ENCODE measurements at places on chromosomes 6 and 20.
A peak's percentile ranks its signal among the peaks of the same experiment; 100 is the strongest.

GRCh38 chr20:10721137-10721896 lies 47.5 kb upstream of the JAG1 start:
- DNase-seq, result no peak

GRCh38 chr6:45169815-45170214 lies 158.3 kb upstream of the RUNX2 start:
- DNase-seq, result no peak

GRCh38 chr20:49323622-49324238 lies 45.9 kb upstream of the ZNFX1 start:
- peak; percentile 90 for DNase-seq

DNA sequence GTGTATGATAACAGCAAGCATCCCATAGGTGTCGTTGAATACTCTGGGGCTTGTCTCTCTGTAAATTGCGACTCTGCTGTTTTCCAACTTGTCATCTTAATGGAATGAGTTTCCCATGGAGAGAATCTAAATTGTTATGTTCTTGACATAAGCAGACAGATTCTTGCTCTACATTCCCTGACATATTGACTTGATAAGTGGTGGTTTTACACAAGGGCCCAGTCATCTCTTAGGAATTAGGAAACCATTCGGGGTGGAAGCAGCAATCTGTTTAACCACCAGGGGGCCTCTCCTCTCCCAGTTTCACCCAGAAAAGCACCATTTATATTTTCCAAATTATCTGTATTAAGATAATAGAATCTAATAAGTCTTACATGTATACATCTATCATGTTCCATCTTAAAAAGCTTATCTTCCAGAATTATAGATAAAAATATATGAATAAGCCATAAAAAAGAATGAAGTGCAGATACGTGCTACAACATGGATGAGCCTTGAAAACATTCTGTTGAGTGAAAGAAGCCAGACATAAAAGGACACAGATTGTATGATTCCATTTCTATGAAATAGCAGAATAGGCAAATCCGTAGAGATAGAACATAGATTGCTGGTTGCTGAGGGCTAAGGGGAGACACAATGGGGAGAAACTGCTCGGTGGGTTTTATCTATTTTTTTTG lies 23.1 kb upstream of the MROH8 start:
- DNase-seq, result peak; percentile 72

DNA sequence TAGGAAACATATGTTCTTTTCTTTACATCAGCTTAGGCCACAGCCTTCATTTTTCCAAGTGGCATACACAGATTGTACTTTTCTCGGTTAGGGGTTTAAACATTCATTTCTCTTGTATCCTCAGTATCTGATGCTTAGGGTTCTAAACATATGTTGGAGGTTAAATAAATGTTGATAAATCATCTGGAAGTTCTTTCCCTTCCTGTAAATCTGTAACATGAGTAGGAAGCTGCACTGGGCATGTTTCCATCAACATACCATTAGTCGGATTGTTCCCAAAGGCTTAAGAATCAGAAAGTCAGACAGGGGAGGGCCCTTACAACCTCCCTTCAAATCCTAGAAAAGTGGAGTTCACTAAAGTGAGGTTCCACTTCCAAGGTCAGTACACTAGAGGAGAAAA lies 54.8 kb upstream of the BCLAF1 start:
- DNase-seq, result no peak

DNA sequence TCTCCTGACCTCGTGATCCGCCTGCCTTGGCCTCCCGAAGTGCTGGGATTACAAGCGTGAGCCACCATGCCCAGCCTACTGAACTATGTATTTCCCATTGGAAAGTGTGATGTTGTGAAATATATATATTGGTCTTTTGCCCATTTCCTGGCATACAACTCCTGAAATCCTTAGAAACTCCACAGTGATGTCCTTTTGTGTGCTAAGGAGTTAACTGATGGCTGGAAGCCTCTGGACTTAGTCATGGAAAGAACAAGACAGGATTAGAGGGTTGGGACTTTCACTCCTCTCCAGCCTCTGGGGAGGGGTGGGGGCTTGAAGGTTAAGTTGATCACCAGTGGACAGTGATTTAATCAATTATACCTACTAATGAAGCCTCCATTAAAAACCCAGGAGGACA lies 7.1 kb downstream of the PANK2 start:
- no peak for DNase-seq

- DNase-seq, result no peak
These were observed 102.9 kb downstream of the SLX4IP start for GRCh38 chr20:10537850-10538480.

DNA sequence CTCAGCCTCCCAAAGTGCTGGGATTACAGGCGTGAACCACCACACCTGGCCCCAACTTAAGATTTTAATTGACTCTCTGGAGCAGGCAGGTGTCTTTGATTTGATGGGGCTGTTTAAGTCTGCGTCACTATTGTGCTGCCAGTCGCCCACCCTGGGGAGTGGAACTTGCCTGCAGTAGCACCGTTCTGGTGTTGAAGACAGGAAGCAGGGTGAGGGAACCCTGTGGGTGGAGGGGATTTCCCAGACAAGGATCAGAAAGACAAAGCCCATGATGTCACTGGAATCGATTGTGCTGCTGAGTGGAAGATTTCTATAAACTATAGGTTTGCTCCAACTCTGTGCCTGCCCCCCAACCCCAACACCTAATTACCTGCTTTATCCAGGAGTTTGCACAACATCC lies 11.0 kb downstream of the ALDH8A1 start:
- no peak for DNase-seq

GRCh38 chr20:20752712-20753111 lies 40.3 kb upstream of the RALGAPA2 start:
- DNase-seq, result no peak

GRCh38 chr6:3584606-3585005 lies 127.8 kb upstream of the SLC22A23 start:
- DNase-seq, result no peak

- DNase-seq, result no peak
These were observed 80.4 kb upstream of the RIPOR2 start for GRCh38 chr6:25016014-25016720.

DNA sequence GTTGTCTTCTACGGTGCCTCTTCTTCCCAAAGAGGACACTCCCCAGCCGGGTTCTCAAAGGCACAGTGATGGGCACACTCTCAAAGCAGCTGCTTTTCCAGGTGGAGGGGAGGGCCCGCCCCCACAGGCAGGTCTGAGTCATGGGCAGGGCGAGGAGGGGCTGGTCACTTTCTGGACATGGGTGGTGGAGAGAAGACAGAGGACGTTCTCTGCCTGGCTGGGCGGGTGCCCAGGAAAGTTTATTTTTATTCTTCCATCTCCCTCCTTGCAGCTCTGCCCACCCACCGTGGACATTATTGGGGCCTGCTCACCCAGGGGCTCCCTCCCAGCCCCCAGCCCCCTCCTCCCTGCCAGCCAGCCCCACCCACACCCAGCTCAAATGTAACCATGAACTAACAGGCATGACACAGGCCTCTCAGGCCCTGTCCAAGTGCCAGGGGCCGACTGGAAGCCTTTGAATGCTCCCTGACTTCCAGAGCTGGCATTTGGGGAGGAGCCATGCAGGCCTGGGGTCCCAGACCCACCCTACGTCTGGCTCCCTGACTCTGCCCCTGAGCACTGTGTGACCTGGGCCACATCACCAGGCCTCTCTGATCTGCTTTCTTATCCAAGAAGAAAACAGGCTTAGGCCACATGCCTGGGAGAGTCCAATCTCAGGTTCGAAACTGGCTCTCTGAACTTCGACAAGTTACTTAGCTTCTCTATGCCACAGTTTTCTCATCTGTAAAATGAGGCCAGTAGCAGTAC lies 8.0 kb downstream of the TGM2 start:
- no peak for DNase-seq

- no peak for DNase-seq
These were observed 82.8 kb downstream of the SLC23A2 start for GRCh38 chr20:4918473-4918872.

GRCh38 chr20:23021541-23021940 lies 13.6 kb upstream of the SSTR4 start:
- peak; percentile 39 for DNase-seq

DNA sequence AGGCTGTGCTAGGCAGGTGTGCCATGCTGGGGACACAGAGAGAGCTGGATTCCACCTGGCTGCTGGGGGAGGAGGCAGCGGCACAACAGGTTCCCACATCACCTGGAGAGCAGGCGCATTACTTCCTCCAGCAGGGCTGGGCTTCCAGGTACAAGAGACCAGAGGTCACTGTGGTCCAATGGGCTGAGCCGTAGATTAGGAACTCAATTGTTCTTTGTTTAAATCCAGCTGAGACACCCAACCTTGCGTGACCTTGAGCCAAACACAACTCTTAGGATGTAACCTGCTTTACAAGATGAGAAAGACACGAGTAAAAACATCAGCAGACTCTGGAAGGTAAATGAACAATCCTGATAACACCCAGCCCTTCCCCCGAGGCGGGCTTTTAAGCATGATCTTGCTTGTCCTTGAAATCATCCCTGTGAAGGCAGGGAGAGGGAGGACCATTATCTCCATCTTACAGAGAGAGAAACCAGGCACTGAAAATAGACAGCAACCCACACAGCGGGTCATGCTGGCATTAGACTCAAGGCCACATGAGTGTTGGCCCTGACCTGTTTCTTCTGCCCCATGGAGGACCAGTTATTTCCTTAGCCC lies 216.5 kb upstream of the RREB1 start:
- no peak for DNase-seq

GRCh38 chr6:156598855-156599180 lies 178.4 kb upstream of the ARID1B start:
- DNase-seq, result peak; percentile 40

DNA sequence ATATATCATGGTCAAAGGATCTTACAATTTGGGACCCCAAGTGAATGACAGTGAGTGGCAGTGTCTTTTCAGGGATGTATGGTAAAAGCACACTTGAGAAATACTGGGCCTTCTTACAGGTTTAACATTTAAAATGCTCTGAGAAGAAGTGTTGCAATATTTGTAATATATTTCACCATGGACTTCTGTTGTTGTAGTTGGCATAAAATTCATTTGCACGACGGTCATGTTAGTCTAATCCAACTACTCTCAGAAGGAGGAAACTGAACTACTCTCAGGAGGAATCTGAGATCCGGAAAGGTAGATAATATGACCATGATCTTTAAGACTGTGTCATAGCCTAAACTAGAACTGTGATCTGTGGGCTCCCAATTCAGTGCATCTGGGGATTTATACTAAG lies 700.1 kb downstream of the HDGFL1 start:
- peak; percentile 2 for DNase-seq

DNA sequence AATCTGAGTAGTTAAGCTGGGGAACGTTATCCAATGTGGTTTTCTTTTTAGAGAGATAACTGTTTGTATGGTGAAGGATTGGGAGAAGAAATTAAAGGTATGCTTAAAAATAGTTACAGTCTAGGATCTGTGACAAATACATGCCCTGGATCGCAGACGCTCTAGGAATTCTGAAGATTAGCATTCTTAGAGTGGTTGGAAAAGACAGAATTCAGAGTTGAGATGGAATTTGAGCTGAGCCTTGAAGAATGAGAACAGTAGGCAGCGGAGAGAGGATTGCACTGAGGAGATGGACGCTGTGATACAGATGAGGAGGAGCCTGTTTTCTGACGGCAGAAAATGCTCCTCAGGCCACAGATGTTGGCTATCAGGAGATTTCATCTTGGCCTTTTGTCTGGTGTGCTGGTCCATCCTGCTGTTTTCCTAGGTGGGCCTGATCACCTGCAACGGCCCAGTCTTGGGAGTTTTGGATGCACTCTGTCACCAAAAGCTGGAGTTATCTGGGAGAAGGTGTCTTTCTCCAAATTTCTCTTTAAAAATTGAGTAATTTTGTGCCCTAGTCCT lies 48.3 kb upstream of the KIF25 start:
- DNase-seq, result no peak

DNA sequence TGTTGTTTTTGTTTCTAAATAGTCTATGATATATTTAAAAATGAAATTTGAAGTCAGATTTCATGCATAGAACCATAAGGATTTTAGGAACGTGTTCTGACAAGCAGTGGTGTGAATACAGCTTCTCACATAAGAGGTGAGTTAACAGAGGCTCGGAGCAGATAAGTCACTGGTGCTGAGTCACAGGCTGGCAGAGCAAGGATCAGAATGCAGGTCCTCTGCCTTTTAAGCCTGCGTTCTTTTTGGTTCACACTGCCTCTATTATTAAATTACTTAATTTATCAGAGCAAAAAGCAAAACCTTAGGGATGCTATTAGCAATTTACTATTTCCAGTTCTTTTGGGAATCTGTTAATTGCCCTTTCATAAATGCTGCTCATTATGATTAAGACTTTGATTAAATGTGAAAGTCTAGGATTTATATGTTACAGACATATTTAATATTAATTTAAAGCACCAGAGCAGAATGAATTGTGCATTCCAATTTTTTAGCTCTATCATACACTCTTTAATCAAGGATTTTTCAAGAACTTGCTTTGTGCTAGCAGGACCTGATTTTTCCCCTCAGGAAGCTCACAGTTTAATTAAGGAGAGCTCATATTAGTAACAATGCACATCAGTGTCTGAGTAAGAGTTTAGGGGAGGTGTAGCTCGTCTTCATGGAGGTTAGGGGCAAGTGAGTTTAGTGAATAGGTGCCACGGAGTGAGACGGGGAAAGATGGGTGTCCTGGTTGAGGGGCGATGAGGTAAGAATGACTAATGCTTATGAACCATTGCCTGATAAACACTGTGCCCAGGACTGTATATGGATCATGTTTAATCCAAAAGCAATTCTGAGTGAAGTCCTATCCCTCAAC lies 212.7 kb upstream of the AGPAT4 start:
- DNase-seq, result no peak

- peak; percentile 54 for DNase-seq
These were observed at the start of gene TBX18 for GRCh38 chr6:84764332-84765049. TBX18 (minus strand) TSS chr6:84764598; CDS start chr6:84764181, 417 bp downstream.

- DNase-seq, result no peak
These were observed 68.0 kb downstream of the SLC35F1 start for GRCh38 chr6:117974914-117975627.

DNA sequence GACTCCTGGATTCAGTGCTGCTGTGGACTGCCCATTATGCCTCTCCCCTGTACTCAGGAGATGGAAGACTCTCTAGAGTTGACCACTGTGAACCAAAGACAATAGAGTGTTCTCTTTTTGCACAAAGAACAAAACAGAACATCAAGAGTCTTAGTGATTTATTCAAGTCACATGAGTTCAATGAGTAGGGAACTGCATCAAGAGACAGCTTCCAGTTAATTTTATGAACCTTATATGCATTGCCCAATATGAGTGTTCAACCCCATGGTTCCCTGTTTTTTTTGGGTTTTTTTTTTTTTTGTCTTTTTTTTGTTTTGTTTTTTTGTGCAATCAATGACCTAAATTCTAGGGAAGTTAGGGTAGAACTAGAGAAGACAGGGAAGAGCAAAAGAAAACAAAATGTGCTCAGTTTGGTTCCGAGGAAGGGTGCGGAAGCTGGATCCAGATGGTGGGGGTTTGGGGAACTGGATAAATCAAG lies 224.3 kb downstream of the MAFB start:
- DNase-seq, result no peak

GRCh38 chr6:11126876-11127275 lies 15.4 kb upstream of the ERVFRD-1 start:
- DNase-seq, result no peak
